ENCODE measurements at places on chromosomes 12 and 14.

DNA sequence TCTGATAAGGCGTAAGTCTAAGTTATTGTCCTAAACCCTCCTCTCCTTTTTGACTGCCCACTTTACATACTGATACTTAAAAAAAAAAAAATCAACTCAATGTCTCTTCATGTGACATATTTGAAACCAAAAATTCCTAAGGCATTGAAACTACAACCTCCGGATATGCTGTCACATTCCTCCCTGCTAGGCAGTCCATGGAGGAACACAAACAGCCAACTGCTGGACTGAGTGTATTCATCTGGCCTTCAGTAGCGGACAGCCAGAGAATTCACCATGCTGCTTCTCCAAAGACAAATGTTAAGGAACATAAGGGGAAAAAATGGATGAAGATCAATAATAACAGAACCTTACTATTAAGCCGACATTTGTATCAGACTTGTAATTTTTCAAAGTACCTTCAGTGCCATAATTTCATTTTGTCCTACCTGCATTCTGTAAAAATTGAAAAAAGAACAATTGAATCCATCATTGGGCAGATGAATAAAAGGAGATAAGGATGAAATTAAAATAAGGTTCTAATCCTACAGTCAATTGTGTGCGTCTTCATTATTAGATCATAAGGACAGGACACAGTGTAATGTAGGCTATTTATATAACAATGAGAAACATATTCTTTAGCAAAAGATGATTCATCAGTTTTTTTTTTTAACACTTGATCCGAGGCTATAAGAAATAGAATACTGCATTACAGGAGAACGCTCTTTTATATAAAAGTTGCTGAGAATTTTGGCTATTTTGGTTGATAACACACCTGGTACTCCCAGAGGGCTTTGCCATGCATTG is 12.2 kb downstream of the RERG start:
- DNase-seq: no peak

DNA sequence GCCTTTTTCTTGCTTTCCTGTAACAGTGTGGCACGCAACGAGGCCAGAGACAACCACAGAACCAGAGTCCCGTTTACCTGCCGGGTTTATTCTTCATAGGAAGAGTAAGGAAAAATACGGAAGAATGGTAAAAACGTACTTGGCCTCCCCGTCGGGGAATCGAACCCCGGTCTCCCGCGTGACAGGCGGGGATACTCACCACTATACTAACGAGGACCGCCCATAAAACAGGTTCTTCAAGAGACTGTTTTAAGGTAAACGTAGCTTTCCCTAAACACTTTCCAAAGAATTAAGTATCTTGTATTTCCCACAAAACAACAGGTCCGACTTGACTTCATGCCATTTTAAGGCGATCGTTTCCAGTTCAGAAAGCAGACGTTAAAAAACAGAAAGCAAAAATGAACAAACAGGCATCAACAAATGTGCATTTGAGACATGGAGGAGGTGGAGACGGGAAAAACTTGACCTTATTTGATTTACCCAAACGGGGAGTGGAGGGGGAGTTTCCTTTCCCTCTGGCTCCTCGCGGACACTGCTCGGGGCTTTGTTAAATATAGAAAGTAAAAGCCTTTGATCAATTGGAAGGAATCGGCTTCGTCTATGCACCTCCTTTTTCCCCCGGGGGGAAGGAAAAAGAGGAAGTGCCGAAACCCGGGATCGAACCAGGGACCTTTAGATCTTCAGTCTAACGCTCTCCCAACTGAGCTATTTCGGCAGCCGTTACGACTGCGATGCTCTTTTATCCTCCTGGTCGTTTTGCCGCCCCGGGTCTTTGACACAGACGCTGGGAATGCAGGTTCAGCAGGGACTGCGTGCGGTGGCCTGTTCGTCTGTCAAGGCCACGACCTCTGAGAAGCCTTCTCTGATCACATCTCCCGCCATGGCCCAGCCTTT is 13.0 kb upstream of the UBC start:
- DNase-seq: peak; percentile 98

- DNase-seq: no peak
These were observed 21.6 kb downstream of the CORO1C start for GRCh38 chr12:108709697-108710096.

DNA sequence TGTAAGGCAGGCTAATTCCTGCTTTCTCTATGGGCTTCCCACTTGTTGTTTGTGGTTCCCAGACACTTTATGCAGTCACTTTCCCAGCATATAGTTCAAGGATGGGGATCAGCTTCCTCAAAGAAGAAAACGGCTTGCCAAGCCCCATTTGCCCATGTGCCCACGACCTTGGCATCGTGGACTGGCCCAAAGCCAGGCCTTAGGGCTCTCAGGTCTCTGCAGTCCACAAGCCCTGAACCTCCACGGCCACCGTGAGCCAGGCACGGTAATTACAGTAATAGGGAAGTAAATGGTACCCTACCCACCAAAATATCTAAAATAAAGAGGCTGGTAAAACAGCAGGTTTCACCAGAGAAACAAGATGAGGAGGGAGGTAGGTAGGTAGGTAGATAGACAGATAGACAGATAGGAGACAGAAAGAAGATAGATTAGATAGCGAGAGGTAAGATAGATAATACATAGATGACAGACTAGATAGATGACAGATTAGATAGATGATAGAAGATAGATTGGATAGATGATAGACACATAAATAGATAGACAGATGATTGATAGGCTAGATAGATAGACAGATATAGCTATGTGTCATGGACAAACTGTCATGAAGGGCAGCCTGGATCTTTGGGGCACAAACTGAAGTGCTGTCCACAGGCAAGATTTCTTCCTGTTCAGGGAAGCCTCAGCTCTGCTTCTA is 163.1 kb downstream of the SLC15A4 start:
- no peak for DNase-seq

GRCh38 chr12:106142591-106143261 is 4.0 kb upstream of the NUAK1 start:
- peak; percentile 64 for DNase-seq

- DNase-seq: no peak
These were observed 25.0 kb downstream of the SLC15A4 start for GRCh38 chr12:128798571-128799341.

GRCh38 chr14:35248476-35248788 is 43.8 kb upstream of the PSMA6 start:
- no peak for DNase-seq

DNA sequence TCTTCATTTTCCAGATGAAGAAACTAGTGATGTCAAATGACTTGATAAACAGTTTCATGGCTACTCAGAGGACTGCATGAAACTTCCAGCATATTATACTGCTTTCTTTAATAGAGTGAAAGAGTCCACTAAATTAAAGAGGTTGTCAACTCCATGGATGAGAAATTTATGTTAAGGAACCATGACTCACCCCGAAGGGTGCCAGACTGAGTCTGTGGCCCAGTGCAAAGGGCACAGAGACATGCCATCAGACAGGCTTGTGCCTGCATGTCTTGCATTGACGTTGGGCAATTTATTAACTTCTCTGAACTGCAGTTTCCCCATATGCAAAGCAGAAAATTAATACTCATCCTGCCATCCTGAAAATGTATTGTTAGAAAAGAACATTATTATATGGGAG is 382.4 kb downstream of the APAF1 start:
- no peak for DNase-seq

GRCh38 chr12:43957732-43958372 is 122.0 kb downstream of the TMEM117 start:
- DNase-seq: peak; percentile 75

- DNase-seq: no peak
These were observed 2.5 kb downstream of the KCNH3 start for GRCh38 chr12:49541140-49541861.

DNA sequence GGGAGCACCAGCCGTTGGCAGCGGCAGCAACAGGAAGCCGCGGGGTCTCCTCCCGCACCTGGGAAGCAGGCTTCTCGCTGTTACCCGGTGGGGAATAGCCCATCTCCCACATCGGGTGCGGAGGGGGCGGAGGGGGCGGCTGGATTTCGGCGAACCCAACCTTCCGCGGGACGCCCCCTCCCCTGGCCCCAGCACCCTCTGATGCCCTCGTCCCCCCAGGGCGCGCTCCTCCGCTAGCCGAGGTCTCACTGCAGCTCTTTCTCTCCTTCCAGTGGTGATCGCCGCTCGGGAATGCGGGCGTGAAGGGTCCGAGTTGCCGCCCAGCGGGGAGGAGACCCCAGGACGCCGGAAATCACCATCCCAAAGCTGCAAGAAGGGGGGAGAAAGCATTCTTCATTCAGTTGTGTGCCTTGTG is 303 bp downstream of the SAMD4A start:
- DNase-seq: no peak

GRCh38 chr12:52636189-52636588 is 15.8 kb downstream of the KRT2 start:
- DNase-seq: no peak

- DNase-seq: peak; percentile 31
These were observed at the start of gene CD163 for GRCh38 chr12:7503686-7504415. Gene CD163, minus strand, starts transcription at chr12:7503777. Its CDS starts 87 bp downstream, at chr12:7503690.

DNA sequence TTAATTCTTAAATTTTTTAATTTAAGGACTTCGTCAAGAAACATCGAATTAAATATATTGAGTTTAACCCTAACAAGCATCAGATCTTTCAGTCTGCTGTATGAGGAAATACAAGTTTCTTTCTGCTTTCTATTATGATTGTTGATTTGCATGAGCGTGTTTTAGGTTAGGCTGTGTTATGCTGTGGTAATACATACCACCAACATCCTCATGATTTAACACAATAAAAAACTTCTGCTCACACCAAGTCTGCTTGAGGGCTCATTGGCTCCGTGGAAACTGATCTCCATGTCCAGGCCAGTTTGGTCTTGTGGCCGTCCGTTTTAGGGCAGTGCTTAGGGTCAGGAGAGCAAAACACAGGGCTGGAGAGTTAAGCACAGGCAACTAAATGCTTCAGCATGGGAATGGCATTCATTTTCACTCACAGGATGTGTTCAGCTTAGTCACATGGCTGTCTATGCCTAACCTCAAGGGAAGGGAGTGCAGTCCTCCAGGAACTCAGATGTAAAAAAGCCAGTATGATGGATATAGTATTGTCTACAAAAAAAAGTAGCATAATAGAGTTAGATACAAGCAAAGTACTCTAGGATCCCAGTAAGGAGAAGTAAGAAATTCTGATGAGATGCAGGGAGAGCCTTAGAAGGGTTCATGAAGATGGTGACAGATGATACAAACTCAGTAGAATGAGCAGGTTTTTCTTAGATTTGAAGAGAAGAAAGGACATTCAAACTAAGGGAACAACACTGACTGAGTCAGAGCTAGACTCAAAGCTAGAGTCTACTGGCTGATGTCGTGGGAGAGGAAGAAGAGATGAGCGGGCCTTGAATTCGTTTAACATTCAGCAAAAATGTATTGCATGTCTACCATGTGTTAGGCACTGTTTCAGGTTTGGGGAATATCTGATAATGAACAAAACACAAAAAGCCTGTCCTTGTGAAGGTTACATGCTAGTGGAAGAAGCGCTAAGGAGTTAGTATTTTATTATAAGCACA is 16.3 kb downstream of the MARK3 start:
- DNase-seq: no peak

GRCh38 chr14:45177076-45177475 is 41.3 kb downstream of the FANCM start:
- no peak for DNase-seq

DNA sequence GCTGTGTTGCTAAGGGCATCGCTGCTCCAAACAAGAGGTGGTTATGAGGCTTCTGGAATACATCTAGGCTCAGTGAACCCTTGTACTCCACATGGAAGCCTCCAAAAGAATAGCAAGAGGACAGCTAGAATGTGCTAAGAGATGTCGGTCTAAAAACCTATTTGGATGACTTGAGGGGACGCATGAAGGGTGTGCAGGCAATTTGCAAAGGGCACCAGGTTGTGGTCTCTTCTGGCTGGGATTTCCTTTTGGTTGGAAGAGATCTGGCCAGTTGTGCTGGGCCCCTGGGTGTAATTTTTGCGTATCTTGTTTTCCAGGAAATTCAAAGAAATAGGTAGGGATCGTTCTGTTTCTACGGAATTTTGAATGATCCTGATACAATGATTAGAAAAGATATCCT is 4.2 kb downstream of the TTC9 start:
- no peak for DNase-seq

GRCh38 chr12:27008081-27008480 is 6.1 kb downstream of the TM7SF3 start:
- no peak for DNase-seq

DNA sequence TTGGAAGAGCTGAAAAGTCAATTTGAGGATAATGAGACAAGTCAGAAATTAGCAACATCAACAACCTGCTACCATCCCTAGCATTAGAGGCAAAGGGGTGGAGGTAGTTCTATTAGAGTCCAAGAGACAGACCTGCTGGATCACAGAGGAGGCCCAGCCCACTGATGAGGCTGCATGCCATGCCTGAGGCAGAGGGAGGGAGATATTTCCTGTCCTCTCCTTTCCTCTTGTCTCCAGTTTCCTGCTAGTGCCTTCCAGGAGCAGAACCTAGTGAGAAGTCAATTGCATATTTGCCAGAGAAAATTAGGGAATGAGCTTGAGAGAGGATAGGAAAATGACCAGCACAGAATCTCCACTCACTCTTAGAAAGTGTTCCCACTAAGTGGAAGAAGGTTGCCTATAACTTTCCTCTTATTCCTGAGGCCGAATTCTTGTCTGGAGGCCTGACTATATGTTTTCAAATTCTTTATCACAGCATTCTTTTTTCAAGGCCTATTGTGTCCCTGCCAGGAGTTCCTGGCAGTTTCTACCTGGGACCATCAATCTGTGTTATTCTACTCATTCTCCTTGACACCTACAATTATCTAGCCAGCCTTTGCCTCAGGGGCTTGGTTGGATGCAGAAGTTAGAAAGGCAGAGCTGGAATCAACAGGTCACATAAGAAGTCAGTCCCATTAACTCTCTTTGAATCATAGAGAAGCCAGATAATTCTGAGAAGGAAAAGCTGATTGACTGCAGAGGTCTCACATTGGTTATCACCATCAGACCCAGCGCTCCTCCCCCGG is 121.9 kb downstream of the EMP1 start:
- no peak for DNase-seq

GRCh38 chr12:2550561-2551411 is 244.0 kb upstream of the FKBP4 start:
- no peak for DNase-seq

DNA sequence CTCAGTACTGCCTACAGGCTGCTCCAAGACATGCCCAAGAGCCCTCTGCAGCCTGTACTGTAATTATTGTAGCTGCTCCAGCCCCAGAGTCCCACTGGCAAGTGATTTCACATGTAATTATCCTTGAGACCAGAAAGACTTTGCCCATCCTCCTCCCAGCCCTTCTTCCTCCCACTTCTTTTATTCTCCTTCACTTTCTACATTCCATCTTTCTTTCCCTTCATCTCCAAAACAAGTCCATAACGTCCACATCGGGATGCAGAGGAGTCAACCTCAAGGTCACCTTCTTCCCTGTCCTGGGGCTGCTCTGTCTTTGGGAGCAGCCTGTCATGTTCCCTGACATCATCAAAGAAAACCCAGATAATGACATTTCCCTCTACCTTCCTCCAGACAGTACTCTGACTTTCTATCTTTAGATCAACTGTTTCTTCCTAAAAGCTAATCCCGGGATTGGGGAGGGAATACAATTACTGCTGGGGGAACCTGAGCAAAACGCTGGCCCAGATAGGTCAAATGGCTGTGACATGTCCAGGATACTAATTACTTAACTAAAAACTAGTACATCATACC is 39.1 kb downstream of the SLC8A3 start:
- no peak for DNase-seq
